ENCODE measurements at places on chromosomes 1 and 21.

DNA sequence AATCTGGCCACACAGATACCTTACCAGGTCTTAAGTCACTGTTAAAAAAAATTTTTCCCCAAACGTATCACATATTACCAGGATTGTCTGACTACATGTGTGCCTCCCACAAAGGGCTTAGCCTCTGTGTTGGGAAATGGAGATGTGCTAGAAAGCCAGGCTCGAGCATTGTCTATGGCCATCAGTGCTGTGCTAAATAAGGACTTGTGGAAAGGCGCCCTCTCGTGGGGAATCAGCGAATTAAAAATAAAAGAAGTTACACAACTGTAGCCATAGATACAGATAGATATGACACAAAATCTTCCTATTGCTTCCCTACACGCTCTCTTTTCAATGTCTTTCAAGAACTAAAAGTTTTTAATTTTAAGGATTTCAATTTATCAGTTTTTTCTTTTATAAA is 47.5 kb upstream of the CRNN start:
- DNase-seq = no peak

DNA sequence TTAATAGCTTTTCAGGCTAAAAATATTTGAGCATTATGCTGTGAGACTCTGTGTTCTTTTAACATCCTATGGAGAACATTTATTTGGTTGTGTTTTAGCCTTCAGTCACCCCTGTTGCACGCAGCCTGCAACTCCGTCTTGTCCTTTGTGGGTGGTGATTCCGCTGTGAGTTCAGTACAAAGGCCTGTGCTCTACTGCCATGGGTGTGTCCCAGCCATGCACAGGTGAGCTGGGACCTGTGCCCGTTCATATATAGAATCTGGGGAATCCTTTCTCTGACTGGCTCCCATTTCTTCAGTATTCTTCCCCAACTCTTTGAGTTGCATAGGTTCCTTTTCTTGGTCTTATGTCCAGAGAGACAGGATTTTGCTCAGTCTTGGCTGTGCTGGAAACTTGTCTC is 61.4 kb downstream of the ACTL8 start:
- no peak for DNase-seq

- no peak for DNase-seq
These were observed 38.6 kb downstream of the LHX4 start for GRCh38 chr1:180268556-180269075.

DNA sequence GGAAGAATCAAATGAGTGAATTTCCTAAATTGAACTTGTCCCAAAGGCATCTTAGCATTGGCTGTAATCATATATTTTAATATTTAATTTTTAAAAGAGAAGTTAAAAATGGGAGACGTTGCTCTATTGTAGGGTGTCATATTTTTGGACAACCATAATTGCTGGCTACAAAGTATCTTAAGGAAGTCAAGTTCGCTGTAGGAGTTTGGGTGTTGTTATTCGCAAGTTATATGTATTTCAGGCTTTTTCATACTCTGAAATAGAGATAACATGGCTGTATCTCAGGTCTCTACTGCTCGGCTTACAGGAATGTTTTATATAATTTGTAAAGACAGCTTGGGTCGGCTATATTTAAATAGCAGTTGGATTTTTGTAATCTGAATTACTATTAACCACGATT is 852 bp downstream of the TMEM50A start:
- DNase-seq = no peak

- no peak for DNase-seq
These were observed 162.1 kb downstream of the PTPRU start for GRCh38 chr1:29398431-29398830.

DNA sequence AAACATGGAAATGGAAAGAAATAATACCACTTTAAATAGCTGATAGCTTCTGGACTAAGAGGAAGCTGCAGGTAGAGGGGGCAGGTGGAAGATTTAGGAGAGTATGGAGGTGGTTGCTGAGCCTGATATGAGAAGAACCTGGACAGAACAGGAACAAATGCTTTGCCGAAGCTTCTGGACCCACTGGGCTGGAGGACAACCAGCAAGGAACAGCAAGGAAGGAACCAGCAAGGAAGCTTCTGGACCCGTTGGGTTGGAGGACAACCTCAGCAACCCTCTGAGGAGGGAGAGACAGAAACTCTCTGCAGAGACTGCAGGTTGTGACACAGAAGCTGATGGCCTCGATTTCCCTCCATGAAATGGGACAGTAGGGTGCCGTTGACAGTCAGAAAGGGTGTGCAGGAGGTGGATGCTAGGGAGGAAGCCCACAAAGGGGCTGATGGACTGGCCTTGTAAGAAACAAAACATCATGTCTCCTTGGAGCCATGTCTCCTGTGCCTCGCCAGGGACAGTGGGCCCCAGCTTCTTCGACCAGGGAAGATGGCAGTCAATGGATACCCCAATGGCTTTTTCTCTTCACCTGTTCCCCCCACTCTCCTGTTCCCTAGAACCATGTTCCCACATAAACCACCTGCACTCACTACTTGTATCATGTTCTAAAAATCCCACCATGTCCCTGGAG is 8.3 kb upstream of the WNT3A start:
- no peak for DNase-seq

DNA sequence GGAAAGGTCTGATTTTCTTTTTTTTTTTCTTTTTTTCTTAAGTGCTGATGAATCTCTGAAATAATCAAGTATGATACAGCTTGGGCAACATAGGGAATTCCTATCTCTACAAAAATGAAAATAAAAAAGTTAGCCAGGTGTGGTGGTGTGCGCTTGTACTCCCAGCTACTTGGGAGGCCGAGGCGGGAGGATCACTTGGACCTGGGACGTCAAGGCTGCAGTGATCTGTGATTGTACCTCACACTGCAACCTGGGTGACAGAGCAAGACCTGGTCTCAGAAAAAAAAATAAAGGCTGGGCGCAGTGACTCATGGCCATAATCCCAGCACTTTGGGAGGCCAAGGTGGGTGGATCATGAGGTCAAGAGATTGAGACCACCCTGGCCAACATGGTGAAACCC is 6.0 kb downstream of the TRAPPC10 start:
- no peak for DNase-seq

DNA sequence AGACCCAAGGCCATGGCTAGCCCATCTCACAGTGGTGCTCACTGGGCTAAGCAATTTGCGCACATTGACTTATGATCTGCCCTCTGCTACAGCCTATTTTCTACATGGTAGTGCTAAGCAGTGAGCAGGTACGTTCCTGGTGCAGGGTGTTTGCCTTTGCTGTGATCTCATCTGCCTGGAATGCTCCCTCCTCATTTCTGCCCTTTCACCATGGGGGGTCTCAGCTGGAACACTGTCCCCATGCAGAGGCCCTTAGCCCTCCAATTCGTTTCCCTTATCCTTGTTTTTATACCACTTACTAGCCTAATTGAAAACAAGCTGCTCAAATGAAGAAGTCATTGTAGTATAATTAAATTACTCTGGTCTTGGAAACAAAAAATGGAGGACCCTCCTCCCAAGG is 2.0 kb upstream of the B3GALT5 start:
- DNase-seq = no peak

- DNase-seq = peak; percentile 32
These were observed 88.1 kb upstream of the ARHGEF16 start for GRCh38 chr1:3366126-3367051.

GRCh38 chr1:162666006-162666645 is 33.9 kb downstream of the DDR2 start:
- DNase-seq = no peak

GRCh38 chr1:1020000-1020404 is at the start of gene AGRN:
Gene AGRN (plus strand): TSS chr1:1020120. CDS start chr1:1020173, 53 bp downstream.
- no peak for DNase-seq

GRCh38 chr1:107870696-107871095 is 94.3 kb downstream of the VAV3 start:
- DNase-seq = no peak

GRCh38 chr1:236540813-236541465 is 17.2 kb downstream of the LGALS8 start:
- no peak for DNase-seq

- no peak for DNase-seq
These were observed 46.7 kb upstream of the GUCA2A start for GRCh38 chr1:42211224-42211623.

DNA sequence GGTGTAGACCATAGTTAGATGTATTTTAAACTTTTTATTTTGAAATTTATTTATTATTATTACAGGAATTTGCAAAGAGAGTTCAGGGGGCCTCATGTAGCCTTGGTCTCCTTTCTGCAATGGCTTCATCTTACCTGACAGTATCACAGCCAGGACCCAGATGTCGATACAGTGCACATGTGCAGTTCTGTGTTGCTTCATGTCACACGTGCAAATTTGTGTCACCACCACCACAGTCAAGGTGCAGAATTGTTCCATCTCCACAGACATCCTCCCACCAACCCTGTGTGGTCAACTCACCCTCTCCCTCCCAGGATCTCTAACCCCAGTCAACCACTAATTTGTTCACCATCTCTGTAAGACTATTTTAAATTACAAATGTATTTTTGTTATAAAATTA is 184.5 kb downstream of the CAMTA1 start:
- no peak for DNase-seq

DNA sequence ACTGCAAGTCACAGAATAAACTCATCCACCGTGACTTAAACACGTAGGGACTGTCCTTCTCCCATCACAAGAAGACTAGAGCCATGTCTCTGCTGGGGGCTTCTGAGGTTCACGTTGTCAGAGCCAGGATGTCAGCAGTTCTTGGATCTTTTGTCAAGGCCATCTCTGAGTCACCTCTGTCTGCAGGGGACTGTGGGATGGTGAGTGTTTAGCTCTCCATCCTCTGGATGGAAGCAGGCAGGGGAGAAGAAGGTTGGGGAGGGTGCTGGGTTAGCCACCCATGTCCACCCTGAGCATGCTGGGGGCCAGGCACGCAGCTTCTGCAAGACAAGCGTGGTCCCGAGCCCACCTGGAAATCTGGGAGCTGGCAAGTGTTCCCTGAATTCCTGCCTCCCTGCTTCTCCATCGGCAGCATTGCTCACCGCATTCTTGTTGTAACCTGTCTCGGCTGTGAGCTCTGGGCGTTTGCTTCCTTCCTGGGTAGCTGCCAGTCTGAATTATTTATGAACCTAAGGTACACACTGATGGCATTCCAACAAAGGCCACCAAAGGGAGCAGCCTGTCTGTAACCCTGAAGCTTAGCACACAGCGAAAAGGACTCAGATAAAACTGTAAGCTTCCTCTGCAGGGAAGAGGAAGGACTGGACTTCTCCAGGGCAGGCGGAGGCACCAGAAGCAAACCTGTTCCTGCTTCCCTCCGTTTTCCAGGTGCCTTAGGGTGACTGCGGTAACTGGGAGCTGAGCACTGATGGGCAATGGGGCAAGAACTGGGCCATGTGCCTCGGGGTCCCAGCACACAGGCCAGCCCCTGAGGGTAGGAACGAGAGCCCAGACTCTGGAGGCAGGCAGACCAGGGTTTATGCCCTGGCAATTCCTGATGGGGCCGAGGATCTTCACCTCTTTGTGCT is 88.6 kb downstream of the RIPK4 start:
- no peak for DNase-seq

GRCh38 chr1:155307247-155307740 is 1.4 kb upstream of the FDPS start:
- DNase-seq = no peak

DNA sequence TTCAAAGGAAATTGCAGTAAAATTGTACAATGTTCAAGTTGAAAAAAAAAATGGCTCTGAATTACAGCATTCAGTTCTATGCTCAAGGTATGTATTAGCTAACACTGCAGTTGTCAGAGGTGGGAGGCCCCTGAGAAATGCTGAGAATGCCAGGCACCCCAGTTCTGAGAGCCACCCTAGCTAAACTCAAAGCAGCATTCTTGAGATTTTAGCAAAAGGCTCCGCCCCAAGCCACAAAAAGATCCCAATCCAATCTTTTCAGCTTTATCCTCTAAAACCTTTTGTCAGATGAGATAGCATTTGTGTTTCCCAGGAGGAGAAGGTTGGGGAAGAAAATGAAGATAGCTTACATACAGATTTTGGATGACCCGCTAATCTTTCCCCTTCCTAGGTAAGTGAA is 68.8 kb downstream of the SMYD2 start:
- DNase-seq = no peak

DNA sequence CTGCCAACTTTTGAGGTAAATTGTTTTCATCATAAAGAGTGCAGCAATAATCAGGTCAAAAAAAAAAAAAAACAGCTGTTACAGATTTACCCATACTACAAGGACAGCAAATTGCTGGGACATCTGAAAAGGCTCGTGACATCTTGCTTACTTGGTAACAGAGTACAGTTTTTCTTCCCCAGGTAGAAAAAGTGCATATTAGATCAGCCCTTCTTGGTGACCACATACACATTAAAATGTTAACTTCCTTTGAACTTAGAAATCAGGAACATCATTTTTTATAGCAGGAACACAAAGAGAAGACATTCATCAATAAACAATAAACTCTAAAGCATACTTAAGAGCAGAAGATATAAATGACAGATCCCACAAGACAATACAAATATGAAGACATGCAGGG is 16.1 kb downstream of the TP53BP2 start:
- no peak for DNase-seq

- no peak for DNase-seq
These were observed 72.0 kb upstream of the FAM20B start for GRCh38 chr1:178953538-178954324.

- no peak for DNase-seq
These were observed 32.8 kb upstream of the KCNJ15 start for GRCh38 chr21:38223893-38224540.

GRCh38 chr1:1452882-1453281 is 3.4 kb downstream of the ATAD3C start:
- DNase-seq = no peak

GRCh38 chr1:89637496-89637895 is 4.6 kb downstream of the LRRC8C start:
- no peak for DNase-seq

DNA sequence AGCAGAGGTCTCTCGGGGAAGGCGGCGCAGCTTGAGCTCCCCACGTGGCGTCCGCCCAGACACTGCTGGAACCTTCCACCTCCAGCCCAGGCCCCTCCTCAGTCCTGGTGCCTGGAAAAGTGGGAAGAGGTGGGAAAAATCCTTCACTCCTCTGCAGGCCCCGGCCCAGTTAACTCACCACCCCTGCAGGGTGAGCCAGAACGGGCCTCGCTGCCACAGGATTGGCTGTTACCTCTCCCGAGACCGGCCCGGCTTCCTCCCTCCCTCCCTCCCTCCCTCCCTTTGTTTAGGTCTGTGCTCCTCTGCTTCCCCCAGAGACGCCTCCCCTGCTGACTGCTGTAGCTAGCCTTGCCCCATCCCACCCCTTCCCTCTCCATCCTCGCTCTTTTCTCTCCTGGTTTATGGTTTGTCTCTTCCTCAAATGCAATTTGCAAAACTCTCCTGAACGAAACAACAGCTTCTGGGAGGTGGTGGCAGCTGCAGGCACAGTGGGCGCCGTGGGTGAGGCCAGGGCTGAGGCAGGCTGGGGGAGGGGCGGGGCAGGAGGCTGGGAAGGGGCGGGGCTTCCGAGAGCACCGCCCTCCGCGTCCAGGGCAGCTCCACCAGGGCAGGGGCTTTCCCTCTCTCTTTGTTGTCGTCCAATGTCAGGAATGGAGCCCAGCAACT is 6.5 kb downstream of the CAPN9 start:
- DNase-seq = peak; percentile 40

- DNase-seq = no peak
These were observed 307.6 kb upstream of the PLXNA2 start for GRCh38 chr1:208551633-208552320.
